Stimulated activated CD4-positive, alpha-beta T cell treated with anti-CD3 and anti-CD28 coated beads, TNF-alpha, amount 100 ng/mL, for 1 hour (primary cell): ENCODE measurements at places on chromosomes 12 and 14.

DNA sequence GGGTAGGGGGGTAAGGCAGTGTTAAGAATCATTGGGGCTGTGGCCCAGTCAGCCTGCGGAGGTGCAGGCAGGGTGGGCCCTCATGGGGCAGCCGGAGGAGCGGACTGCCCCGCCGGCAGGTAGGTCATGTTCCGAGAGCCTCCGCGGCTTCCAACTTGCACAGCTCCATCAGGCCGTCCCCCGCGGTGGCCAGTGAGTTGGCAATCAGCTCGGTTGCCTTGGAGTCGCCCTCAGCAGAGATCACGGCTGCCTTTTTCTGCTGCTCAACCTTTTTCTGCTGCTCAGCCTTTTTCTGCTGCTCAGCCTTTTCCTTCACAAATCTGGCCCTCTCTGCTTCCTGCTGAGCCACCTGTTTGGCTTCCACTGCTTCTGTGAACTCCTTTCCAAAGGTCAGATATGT lies 41.1 kb upstream of the CSRNP2 start:
- no peak for DNase-seq

GRCh38 chr12:65756956-65757511 lies 67.2 kb upstream of the HMGA2 start:
- no peak for DNase-seq

GRCh38 chr12:79765157-79765556 lies 74.4 kb upstream of the PAWR start:
- no peak for DNase-seq

GRCh38 chr14:67269298-67270060 lies 28.2 kb downstream of the PALS1 start:
- DNase-seq = no peak

DNA sequence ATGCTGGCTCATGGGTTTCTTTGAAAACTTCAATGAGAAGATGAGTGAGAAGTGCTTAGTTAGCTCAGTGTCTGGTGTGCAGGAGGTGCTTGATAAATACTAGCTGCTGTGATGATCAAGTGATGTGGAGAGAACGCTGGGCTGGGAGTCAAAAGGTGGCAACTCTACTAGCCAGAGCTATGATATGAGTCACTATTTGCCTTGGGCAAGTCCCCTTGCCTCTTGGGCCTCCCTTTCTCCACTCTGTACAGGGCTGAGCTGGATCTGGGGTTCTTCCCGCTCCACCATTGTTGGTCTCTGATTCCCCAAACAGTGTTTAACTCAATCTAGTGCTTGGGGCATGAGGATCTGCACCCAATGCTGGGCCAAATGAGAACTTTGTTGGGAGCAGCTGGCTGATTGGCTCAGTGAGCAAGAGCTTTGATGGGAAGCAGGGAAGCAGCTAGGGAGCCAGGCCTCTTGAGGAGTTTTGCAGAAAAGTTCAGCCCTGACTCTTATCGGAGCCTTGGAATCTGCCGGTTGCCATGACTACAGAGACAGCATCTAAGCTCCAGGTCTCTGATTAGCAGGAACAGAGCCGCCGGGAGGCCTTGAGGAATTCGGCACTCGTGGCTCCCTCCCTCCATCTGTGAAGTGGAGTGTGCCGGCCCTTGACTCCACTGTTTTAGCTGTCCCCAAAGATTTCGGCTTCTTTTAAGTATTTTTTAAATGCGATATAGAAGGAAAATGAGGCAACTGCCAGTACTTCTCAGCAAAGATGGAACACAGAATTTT lies 82.1 kb upstream of the HSPB8 start:
- DNase-seq = no peak
